ENCODE measurements at places on chromosomes 5 and 9.

DNA sequence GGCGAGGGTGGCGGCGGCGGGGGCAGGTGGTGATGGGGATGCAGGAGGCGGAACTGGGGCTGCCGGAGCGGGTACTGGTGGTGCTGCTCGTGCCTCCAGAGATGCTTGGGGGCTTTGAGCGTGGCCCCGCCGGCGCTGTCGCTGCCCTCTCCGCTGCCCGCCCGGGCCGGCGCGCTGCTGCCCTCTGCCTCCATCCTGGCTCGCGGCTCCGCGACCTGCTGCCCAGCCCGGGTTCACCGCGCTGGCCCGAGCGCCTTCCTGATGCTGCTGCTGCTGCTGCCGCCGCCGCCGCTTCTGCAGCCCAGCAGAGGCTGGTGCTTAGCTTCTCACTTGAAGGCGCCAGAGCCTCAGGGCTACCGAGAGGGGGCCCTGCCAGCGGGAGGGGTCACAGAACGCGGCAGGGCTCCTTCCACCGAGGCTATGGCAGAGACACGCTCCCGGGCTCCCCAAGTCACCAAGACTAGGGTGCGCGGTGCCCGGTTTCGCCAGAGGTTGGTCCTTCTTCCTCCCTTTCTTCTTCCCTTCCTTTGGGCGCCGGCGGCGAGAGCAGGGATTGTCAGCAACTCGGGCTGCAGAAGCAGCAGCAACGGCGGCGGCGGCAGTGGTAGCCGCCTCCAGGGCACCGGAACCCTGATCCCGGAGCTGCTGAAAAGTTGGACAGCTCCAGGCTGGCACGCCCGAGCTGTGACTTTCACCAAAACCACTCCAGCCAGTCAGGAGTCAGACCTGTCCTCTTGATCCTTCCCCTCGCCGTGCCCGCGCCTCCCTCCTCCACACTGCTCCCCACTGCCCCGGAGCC lies at the start of gene PDE4D:
Gene PDE4D, minus strand, starts transcription at position 298 of the 799 bp plus-strand sequence.
- DNase-seq: peak; percentile 60

DNA sequence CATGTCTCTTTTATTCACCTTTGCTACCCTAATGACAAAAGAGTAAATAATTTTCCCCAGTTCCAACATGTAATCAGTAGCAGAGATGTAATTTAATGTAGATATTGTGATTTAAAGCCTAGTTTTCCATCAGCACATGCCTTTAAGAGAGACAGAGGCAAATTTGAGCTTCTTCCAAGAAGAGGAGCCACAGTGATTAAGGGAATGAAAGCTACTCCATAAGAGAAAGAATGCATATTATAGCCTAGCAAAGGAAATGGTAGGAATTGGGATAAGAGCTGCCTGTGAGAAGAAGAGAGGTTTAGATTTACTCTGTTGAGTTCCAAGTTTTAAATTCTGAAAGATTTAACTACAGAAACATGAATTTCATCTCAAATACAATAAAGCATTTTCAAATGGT lies 591.0 kb upstream of the DMAC1 start:
- DNase-seq: peak; percentile 19

DNA sequence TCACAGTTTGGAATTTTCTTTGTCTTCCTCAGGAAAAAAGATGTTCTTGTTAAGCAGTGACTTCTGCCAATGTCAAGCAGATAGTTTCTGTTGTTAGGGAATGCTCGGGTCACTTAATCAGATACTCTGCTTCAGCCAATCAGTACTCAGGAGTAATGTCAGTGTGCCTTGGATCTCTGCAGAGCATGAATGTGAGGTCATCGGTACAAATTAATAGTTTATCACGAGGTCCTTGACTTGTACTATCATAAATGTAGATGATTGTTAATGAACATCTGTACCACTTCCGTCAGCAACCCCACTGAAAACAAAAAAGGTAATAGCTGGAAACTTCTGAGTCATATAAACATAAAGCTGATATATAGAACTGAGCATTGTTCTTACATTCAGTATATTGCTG lies 73.6 kb downstream of the FBXL7 start:
- no peak for DNase-seq

DNA sequence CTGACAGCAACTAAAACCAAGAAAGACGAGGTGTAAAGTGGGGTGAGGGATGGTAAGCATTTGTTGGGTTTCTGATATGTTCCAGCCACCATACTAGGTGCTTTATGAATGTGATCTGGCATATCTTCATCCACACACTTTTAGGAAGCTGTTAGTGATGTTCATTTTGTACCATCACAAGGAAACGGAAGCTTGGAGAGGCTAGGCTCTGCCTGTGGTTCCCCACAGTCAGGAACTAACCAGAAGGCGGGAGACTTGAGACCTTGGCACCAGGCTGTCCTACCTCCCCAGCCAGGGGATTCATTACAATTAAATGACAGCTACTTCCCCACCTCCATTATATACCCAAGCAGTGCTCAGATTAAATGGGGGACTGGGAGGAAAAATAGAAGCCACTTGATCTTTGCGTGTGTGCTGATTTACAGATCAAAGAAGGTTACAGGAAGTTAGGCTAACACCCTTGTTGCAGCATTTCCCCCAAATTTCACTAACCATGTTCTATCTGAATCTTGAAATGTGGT lies 43.0 kb downstream of the SFXN1 start:
- DNase-seq: no peak

GRCh38 chr9:75200892-75201470 lies 112.7 kb downstream of the OSTF1 start:
- peak; percentile 24 for DNase-seq

- DNase-seq: no peak
These were observed 20.8 kb downstream of the ANKRD55 start for GRCh38 chr5:56212130-56212879.

GRCh38 chr9:72596451-72597180 lies 75.2 kb downstream of the TMC1 start:
- peak; percentile 41 for DNase-seq

DNA sequence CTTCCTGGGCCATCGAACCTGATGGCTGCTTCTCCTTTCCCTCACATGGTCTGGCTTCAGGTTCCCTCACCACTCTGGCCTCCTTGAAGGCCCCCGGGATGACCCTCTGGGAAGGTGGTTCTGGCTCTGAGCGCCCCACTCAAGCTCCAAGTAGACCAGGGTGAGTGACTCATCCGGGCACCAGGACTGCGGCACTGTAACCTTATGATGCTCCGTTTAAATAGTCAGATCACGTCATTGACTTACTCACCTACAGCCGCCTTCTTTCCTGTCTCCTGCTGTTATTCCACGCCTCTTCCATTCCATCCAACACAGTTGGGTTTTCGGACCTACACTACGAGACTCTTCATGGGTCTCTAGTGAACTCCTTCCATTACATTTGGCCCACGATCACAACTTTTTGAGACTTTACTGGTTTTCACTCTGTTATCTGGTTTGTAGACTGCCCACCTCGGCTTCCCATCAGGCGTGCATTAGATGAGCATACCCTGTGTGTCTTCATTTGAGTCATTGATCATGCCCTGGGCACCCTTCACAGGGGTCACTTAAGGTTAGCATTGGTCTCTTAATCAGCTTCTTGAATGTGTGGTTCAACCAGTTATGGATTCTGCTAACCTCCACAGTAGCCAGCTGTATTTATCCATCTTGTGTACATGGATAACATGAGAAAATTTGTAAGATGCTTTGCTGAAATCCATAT lies 138.8 kb upstream of the LMX1B start:
- DNase-seq: peak; percentile 47

- no peak for DNase-seq
These were observed 38.9 kb downstream of the SLC9A3 start for GRCh38 chr5:485113-485945.

DNA sequence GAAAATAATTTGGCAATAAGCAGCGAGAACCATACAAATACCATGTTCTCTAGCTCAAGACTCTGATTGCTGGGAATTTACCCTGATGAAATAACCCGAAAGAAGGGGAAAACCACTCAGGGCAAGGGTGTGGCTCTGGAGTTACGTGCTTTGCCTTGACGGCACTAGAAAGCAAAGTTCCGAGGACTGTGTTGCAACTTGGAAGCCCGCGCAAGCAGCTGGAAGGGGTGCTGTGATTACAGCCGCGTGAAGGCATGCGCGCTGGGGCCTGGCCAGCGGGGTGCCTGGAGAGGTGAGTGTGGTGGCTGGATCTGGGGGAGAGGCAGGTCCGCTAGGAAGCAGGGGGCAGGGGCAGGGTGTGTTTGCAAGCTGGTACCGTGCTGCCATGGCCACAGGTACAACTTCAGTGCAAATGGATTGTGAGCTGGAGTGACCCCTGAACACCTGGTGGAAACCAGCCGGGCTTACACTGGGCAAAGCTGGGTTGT lies 52.6 kb upstream of the CNOT6 start:
- peak; percentile 11 for DNase-seq
